GM20000 (cell line): ENCODE measurements at places on chromosomes 7 and 10.

DNA sequence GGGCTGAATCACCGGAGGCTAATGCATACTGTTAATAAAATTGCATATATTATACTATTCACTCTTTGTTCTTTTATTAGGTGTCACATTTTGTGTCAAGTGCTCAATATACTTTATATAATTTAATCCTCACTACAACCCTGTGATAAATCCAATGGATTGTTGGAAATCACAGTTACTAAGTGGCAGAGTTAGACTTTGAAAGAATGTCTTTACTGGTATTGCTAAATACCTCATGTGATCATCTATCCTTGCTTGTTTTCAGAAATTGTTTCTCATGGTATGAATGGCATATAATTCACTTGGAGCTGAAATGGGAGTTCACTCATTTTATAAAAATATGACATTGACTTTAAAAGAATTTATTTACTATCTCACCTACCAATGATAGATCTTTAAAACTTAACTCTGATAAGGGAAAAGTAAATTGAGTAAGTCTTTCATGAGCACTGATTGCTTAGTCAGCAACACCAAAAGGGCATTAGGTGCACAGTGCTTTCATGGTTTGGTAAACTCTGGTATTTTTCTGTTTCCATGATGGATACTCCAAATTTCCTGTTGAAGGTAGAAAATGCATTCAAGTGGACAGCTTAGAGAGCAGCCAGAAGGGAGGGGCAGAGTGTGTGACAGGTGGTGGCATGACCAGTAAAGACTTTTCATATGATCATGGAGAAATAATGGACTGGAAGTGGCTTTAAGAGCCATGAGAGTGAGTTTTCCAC lies 22.6 kb downstream of the ENKUR start:
- DNase-seq: no peak

DNA sequence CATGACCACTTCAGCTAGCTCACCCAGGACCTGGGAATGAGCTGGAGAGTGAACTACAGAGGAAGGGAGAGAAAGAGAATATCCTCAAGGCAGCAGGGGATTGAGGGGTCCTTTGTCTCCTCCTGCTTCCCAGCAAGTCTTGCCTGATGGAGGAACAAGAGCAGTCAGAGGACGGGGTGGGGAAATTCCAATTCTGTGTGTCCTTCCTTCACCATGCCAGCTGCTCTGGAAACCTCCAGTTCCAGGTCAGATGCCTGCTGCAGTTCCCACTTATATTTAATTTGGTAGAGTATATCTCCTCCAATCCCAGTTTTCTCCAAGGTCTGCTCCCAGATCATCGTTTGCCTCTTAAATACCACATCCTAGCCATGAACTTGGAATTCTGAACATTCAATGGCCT lies 21.4 kb upstream of the LEP start:
- DNase-seq: no peak

DNA sequence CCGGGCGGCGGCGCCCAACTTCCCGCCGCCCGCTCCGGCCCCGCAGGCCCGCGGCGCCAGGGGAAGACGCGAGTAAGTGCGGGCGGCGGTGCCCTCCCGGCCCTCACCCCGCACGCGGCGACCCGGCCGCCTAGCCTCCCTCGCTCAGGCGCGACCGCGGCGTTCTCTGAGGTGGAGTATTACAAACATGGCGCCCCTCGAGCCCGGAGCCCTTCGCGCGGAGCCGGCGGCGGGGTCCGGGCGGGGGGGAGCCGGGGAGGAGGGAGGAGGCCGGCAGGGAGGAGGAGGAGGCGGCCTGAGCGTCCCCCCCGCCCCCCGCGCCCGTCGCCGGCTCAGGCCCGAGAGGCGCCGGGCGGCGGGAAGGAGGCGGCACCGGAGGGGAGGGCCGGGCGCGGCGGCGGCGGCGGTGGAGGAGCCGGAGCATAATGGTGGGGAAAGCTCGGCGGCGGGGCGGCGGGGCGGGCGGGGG lies at the start of gene ZMYND11:
TSS of gene ZMYND11 (plus strand) at position 324 of the 469 bp plus-strand sequence. CDS start 44,558 bp downstream, outside the sequence.
- peak; percentile 93 for DNase-seq

GRCh38 chr10:15630353-15630752 lies 89.4 kb downstream of the ITGA8 start:
- no peak for DNase-seq

GRCh38 chr10:1377231-1377630 lies 321.0 kb downstream of the WDR37 start:
- DNase-seq: no peak

- DNase-seq: no peak
These were observed 581.4 kb downstream of the TNS3 start for GRCh38 chr7:47000561-47000960.

DNA sequence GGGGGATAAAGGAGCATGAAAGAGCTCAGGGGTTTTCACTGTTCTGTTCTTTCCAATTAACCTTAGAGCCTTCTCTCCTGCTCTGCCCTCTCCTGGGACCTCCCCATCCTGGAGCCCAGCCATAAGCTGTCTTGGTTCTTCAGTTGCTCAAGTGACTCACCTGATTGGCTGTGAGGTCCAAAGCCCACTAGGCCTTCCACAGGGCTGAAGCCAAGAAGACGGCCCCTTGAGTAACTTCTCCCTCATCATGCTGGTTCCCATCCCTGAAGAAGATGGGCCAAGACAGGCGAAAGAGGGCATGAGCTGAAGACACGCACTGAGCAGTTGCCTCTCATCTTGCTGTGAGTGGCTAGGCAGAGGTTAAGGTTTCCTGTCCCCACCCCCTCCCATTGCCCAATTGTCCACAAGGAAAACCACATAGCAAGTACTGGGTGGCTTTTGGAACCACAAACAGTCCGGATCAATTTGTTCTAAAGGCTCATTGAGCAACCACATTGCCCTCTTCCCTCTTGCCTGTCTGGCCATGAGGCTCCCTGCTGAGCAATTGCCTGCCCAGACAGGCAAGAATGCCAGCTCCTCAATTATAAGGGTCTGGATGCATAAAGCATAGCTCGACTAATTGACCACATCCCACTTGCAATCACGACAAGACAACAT lies 43.9 kb upstream of the GPAM start:
- DNase-seq: no peak

GRCh38 chr7:11557627-11558026 lies 274.4 kb downstream of the THSD7A start:
- peak; percentile 29 for DNase-seq

DNA sequence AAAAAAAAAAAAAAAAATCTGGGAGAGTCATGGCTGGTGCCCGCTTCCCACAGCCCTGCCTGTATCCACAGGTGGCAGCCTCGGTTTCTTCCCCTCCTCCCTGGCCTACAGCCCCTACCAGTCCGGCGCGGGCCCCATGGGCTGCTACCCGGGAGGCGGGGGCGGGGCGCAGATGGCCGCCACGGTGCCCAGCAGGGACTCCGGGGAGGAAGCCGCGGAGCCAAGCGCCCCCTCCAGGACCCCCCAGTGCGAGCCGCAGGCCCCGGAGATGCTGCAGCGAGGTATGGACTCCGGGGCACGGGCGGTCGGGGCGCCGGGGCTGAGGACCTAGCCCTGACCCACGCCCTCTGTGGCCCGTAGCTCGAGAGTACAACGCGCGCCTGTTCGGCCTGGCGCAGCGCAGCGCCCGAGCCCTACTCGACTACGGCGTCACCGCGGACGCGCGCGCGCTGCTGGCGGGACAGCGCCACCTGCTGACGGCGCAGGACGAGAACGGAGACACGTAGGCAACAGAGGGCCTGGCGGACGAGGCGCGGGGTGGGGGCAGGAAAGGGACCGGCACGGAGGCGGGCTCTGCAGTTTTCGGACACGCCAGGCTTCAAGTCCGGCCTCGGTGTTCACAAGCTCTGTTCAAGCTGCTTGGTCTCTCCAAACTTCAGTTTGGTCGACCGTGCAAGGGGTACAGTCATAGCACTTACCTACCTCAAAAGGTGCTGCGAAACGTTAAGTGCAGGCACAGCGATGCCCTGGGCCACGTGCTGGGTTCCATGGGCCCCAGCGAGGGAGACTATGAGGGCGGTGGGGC lies 3.9 kb downstream of the NFKB2 start:
- DNase-seq: peak; percentile 93

DNA sequence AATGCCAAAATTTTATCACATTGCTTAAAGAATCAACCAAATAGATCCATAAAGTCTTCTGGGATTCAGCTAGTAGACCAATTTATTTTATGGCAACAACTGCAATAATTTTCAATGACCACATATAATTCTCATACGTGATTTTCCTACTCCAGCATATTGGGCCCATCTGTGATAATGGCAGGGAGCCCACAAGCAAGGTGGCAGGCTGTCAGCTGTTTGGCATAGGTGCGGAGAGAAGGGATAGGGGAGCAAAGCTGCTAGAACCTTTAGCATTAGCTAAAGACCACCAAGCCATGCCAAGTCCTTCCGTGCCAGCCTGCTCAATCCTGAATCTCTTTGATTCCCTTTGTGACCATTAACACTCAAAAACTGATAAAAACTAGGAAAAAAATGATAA lies 721.2 kb downstream of the XPNPEP1 start:
- DNase-seq: no peak

- no peak for DNase-seq
These were observed 126.4 kb upstream of the LRRTM3 start for GRCh38 chr10:66799474-66799873.

GRCh38 chr10:22605168-22605567 lies 109.2 kb downstream of the PIP4K2A start:
- DNase-seq: peak; percentile 32

DNA sequence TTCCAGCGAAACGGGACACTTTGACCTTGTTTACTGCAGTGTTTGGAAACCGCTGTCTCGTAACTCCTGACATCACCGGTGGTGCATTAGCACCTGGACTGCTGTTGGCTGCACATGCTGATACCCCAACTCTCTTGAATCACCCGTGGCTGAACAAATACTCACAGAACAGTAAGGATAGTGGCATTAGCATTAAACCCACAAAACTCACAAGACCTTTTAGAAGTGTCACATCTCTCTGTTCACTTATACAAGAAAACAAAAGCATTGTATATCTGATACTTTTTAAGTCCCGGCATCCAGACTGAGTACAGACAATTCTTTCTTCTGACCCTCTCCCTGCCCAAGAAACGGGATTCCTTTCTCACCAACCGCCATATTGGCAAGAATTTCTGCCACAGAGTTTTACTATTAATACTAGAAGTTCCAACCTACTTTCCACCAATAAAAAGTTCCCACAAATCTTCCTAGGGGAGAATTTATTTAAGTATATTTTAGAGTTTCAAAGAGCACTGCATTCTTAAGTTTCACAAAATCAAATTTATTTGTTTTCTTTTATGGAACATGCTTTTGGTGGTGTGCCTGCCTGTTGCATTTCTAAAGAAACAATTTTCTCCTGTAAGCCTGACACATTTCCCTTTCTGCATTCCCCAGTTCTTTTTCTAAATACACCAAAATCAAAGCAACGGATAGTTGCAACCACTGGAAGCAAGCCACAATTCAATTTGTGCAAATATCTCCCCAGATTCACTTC lies 208.4 kb upstream of the KLF14 start:
- DNase-seq: no peak

DNA sequence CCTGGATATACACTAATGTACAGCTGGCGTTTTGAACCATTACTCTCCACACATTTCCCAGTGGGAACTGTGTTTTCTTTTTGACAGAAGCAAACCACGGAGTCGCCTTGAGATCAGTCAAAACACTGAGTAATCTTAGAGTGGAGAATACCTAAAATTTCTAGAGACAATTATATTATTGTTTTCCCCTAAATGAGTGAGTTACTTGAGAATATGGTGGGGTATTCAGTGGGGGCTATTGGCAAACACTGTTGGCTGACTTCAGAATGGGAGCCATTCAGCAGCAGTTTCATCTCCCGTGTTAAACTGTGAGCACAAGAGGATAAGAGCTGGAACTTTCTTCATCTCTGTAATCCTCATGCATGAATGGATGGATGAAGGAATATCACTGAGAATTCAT lies 6.2 kb downstream of the IL2RA start:
- DNase-seq: no peak
